Hypothalamus (tissue), 51 donors: ENCODE measurements at places on chromosomes 16 and 17.

DNA sequence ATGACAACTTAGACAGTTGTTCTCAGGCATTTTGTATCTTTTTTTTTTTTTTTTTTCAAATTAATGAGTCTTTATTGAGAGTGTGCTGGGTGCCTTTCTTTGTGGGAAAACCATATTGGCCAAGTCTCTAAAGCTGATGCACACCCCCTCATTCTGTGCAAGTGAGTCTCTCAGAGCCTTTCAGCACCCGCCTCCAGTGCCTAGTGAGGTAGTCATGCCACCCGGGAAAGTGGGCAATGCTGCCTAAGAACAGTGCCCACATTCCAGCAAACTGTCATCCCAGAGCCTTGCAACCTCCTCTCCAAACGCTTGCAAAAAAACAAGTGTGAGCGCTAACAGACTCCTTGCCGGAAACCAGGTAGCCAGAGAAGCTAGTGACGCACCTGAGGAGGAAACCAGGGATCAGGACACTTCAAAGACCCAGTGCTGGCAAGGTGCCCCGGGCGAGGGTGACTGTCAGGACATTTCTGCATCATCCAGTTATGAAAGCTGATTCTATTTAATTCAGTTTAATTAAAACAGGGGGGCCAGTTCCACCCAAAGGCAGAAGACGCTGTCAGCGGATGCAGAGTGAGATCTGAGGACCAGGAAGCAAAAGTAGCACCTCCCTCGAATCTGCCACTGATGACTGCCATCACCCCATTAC, 34.9 kb downstream of the SMARCE1 start:
- no peak for DNase-seq

- DNase-seq, result no peak
Measured at GRCh38 chr16:11067697-11068141, 123.4 kb downstream of the CLEC16A start.

GRCh38 chr17:47872651-47873161, 21.7 kb upstream of the SP6 start:
- no peak for DNase-seq

DNA sequence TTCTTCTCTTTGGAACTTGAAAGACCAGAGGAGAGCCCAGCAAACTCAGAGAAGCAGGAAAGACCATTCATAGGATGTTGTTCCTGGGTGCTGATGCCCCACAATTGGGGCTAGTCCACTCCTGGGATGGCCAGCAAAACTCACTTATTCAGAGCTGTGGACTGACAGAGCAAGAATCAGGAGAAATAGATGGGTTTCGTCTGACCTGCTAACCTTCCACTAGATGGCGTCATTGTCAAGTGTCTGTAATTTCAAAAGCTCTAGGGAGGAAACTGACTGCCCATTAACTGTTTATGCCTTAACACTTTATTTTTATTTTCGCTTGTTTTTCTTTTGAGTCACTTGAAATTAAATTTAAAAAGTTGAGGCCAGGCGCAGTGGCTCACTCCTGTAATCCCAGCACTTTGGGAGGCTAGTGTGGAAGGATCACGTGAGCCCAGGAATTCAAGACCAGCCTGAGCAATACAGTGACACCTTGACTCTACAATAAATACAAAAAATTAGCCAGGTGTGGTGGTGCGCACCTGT, 28.7 kb upstream of the MILR1 start:
- peak; percentile 28 for DNase-seq

DNA sequence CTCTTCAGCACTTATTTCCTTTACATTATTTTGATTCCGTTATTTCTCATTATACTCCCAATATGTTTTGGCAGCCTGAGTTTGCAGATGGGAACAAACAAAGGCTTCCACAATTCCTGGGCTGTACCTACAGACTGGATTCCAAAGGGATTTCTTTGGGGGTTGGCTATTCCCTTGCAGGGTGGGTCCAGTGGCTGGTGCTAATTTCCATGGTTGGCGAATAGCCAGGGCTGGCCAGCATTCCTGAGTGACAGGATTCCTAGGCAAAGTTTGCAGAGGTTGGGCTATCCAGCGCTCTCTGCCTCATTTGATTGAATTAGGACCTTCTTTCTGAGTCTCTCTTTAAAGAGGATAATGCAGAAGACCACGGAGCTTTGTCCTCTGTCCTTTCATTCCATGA, 207.4 kb downstream of the MAF start:
- DNase-seq, result no peak

DNA sequence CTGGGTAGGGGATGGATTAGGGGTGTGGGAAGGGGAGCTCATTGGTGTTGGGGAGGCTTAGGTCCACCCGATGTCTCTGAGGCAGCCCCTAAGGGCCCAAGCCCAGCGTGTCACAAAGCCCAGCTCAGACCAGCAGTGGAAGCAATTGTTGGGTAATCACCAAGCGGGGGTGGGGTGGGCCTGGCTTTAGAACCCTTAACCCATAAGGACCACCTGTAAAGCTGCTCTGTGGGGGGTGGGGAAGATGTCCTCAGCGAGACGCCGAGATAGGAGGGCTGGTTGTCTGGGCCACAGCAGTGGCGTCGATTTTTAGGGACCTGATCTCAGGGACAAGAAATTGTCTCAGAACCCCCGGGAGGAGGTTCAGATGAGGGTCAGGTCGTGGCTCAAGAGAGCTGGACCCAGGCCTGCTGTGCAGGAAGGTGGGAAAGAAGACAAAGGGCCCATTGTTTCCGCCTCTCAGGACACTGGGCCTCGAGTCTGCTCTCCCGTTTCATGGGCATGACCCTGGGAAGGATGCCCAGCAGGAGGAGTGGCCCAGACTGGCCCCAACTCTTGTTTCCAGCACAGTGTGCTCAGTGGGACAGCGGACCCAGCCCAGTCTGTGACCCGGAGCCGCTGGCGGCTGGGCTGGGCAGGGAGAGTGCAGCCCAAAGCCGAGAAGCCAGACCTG, 15.9 kb downstream of the ST6GALNAC2 start:
- peak; percentile 68 for DNase-seq

GRCh38 chr16:56626685-56627084, 1.1 kb downstream of the MT1E start:
- no peak for DNase-seq

- DNase-seq, result no peak
Measured at GRCh38 chr16:4703906-4704305, 10.5 kb downstream of the NUDT16L1 start.

GRCh38 chr17:32461853-32462617, 17.7 kb downstream of the PSMD11 start:
- no peak for DNase-seq

DNA sequence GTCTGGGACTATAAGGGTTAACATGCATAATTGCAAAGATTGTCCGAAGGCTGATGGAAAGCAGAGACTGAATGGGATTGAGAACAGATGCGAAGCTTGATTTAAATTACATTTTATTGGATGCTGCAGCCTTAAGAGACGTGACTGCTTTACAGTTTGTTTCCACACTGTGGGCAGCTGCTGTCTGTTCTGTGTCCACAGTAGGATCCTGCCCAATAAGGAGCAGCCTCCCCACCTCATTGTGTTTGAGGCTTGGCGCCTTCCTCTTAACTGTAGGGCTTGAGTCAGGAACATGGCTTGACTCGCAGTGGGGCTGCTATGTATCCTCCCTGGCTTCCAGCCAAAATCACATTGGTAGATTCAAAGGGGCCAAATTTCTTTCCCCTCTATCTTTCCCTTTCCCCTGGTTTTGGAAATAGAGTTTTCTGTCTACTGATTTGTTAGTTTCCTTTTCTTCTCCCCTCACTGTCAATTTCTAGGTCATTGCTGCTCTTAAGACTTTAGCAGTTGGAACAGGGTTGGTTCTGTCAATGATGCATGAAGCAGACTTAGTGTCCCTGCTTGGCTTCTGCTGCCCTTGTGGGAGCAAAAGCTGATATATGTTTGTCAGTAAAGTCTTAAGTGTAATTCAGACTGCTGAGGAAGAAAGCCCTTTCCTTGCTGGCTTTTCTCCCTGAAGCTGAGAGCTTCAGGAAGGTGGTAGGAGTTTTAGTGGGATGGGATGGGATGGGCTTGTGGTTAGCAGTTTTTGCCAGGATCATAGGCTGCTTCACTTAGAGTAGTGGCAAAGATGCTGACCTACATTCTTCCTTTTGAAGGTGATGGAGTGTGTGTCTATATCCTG, 5.0 kb upstream of the RARA start:
- no peak for DNase-seq

DNA sequence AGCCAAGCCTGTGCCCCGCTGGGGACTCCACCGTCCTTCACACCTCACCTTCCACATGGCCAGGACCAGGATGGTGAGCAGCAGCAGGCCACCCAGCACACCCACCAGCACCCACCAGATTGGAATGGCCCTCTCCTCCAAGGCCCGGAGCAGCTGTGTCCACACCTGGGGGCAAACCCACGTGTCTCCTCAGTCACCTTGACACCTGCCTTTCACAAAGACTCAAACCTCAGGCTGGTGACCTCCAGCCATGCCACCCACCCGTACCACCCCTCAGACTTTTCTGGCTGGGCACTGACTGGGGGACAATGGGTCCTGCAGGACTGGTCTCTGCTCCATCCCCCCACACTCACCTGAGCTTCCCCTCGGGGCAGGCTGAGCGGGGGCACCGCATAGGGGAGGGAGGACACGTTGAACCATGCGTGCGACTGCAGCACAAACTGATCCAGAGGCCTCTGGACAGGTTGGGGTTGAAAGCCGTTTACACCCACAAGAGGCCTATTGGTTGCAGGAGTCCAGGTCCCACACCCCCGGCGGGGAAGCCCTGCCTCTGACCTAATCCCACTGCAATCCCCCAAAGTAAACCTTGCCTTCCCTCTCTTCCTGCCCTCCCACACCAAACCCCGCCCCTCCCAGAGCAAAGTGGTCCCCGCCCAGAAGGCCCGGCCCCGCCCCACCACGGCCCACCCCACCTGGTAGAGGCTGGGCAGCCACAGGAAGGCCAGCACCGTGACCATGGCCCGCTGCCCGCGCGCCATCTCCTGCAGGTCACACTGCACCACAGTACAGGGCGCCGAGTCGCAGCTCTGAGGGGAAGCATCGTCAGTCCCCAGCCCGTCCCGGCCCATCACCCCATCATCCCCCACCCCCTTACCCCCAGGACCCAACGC, 10.9 kb upstream of the FAM171A2 start:
- no peak for DNase-seq
